ENCODE measurements at places on chromosomes 12 and 14. TPM values are rescaled to one million over a fixed set of nuclear protein-coding genes. Genes with fewer than 3 reads are reported as not detected.

Gene PRR4
- total RNA-seq = not detected

Gene CNTN1
- total RNA-seq = 0.19 TPM

Gene TTC9
- 2.2 TPM for total RNA-seq

GRCh38 chr12:62779488-62779887 lies 155.5 kb downstream of the PPM1H start:
- H3K4me3 ChIP-seq = no peak overlapping the region
- DNase-seq = no peak
- H3K36me3 ChIP-seq = no peaks in the 10 kb centered on the region
- no peak overlapping the region for H3K27ac ChIP-seq
- H3K4me1 ChIP-seq = no peaks in the 10 kb centered on the region

Gene SERPINA10
- not detected for total RNA-seq

Gene MYO1H
- 0.63 TPM for total RNA-seq

DNA sequence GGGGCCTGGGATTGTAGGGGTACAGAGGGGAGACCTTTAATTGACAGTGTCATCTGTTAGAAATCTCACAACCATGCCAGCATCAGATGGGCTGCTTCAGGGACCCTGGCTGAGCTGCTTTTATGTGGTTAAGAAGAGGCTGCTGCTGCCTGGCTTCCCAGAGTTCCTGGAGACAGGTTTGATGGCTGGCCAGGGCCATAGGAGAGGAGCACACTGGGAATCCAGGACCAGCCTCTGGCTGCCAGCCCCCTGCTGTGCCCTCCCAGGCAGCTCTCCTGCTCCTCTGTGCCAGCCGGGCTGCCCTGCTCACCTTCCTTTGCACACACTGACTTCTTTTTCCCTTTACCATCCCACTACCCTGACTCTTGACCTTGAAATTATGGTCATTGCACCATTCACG lies 507 bp upstream of the KRT73 start:
- no peaks in the 10 kb centered on the region for H3K36me3 ChIP-seq
- DNase-seq = peak; percentile 11
- no peaks in the 10 kb centered on the region for H3K27me3 ChIP-seq

DNA sequence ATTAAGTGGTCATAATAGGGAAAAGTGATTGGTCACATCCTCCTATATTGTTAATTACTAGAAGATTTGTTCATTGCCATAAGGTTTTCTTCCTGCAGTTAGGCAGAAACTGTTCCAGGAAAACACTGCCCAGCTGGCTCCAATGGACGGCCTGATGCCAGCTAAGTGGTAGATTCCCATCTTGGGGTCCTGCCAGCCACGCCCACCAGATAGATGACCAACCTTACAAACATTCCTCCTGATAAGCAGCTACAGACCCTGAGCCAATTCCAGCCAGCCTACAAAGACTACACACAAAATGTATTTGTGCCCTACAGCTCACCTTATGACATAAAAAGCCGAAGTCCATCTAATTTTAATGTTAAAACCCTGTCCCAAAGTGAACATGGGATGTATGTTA lies 685.9 kb upstream of the USP15 start:
- H3K4me1 ChIP-seq = no peaks in the 10 kb centered on the region
- H3K36me3 ChIP-seq = no peaks in the 10 kb centered on the region
- H3K27me3 ChIP-seq = no peaks in the 10 kb centered on the region
- no peak overlapping the region for H3K4me3 ChIP-seq
- H3K27ac ChIP-seq = no peak overlapping the region
- DNase-seq = no peak

Gene CTSG
- total RNA-seq = not detected

GRCh38 chr14:22991852-22992251 lies 9.5 kb upstream of the AJUBA start:
- DNase-seq = no peak
- H3K27ac ChIP-seq = no peak overlapping the region
- H3K4me1 ChIP-seq = no peaks in the 10 kb centered on the region
- H3K27me3 ChIP-seq = no peaks in the 10 kb centered on the region
- H3K4me3 ChIP-seq = no peak overlapping the region

Gene RFX4
- total RNA-seq = not detected

DNA sequence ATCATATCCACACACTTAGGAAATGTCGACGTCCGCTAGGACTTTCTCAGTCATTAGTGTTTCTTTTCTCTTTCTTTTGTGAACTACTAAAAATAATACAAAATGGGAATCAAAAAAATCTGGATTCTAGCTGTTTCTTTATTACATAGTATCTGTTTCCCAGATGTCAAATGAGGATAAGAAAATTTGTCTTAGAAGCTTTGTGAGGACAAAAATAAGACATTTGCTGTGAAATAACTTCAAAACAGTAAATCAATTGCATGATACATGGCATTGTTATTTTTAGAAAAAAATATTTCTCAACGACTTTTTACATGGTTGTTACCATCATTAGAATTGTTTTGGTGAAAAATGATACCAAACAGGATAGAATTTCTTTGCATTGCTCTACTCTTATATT lies 71.4 kb upstream of the IFNG-AS1 start:
- no peaks in the 10 kb centered on the region for H3K4me1 ChIP-seq
- H3K4me3 ChIP-seq = no peak overlapping the region
- no peak overlapping the region for H3K27ac ChIP-seq
- H3K36me3 ChIP-seq = no peaks in the 10 kb centered on the region
- H3K27me3 ChIP-seq = no peaks in the 10 kb centered on the region

All from right atrium auricular region (tissue), 2 donors.